ENCODE measurements at places on chromosomes 7 and 10. TPM values are rescaled to one million over a fixed set of nuclear protein-coding genes. Genes with fewer than 3 reads are reported as not detected.
A peak's percentile ranks its signal among the peaks of the same experiment; 100 is the strongest.

- peaks cover 9% of the 10 kb centered on the region for H3K4me1 ChIP-seq
- no peak overlapping the region for H3K4me3 ChIP-seq
- no peak overlapping the region for H3K27ac ChIP-seq
These were observed 26.3 kb upstream of the CCDC7 start for GRCh38 chr10:32419615-32420014.

- H3K36me3 ChIP-seq: no peaks in the 10 kb centered on the region
- no peak overlapping the region for H3K4me3 ChIP-seq
- H3K27ac ChIP-seq: no peak overlapping the region
These were observed 568 bp downstream of the MGAM2 start for GRCh38 chr7:142112086-142112485.

GRCh38 chr10:47257396-47258120 lies 42.4 kb upstream of the GDF10 start:
- H3K36me3 ChIP-seq: no peaks in the 10 kb centered on the region
- H3K4me1 ChIP-seq: peaks cover 7% of the 10 kb centered on the region
- H3K27me3 ChIP-seq: no peaks in the 10 kb centered on the region
- H3K4me3 ChIP-seq: no peak overlapping the region
- no peak for DNase-seq

DNA sequence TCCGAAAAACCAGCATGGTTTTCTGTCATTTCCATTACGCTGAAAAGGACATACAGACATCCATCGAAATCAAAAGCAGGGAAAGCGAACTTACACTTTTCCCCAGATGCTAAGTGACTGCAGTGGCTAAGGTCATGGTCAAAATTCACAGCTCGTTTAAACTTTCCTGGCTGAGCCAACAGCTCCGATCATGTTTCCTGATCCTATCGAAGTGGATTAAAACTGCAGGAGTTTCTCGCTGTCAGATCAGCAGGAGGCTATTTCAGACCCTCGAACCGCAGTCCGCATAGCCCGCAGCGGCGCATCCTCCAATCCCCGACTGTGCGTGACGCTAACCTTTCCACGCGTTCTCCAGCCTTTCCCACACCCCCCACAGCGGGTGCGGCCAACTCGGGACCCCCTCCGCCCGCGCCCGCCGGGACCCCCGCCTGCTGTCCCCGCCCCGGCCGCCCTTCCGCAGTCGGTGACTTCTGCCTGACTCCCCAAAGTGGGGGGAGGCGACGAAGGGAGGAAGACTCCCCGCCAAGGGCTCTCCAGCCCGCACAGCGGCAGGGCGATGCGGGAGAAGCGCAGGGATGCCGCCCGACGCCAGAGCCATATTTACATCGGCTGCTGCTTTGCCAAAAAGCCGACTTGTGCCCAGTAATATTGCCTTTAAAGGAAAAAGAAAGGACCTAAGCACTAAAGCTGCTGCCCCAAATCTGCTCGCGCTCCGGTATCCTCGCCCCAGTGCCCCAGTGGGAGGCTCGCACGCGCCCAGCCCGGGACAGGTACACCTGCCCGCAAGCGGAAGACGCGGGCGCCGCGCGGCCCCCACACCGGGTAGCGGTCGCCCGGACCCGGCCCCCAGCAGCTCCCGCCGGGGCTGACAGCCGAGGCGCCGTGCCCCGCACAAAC lies 1.2 kb downstream of the PIP4K2A start:
- H3K36me3 ChIP-seq: no peaks in the 10 kb centered on the region
- H3K4me1 ChIP-seq: peaks cover 27% of the 10 kb centered on the region
- H3K4me3 ChIP-seq: peak overlapping the region; percentile 97
- H3K27me3 ChIP-seq: no peaks in the 10 kb centered on the region
- peak; percentile 36 for DNase-seq

RBM20 gene
- 0.54 TPM for total RNA-seq

DNA sequence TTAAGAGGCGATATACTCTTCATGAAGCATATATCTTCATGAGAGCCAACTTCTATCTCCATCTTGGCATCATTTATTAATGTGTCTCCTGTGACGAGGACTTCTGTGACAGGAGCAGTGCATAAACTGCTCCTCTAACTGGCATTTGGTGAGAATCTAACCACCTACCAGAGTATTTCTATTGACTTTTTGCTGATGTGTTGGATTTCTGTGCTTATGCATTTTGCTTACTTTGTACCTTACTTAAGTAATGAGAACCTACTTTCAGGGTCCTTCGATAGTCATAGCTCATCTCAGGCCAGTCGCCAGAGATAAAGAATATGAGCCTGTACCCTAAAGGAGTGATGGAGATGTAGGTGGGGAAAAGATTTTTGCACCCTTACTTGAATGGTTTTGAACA lies 265.7 kb downstream of the SUGCT start:
- H3K27ac ChIP-seq: no peak overlapping the region
- H3K4me1 ChIP-seq: no peaks in the 10 kb centered on the region

GRCh38 chr10:72061491-72061890 lies 26.9 kb downstream of the SPOCK2 start:
- H3K36me3 ChIP-seq: no peaks in the 10 kb centered on the region
- no peaks in the 10 kb centered on the region for H3K4me1 ChIP-seq
- no peak for DNase-seq
- H3K4me3 ChIP-seq: no peak overlapping the region
- H3K27ac ChIP-seq: no peak overlapping the region
- no peaks in the 10 kb centered on the region for H3K27me3 ChIP-seq

GRCh38 chr7:48042636-48043035 lies 7.3 kb downstream of the C7orf57 start:
- no peaks in the 10 kb centered on the region for H3K36me3 ChIP-seq
- no peaks in the 10 kb centered on the region for H3K4me1 ChIP-seq
- H3K27ac ChIP-seq: no peak overlapping the region
- DNase-seq: no peak

GRCh38 chr10:80805343-80806020 lies 267.8 kb downstream of the SH2D4B start:
- no peaks in the 10 kb centered on the region for H3K4me1 ChIP-seq
- H3K27me3 ChIP-seq: no peaks in the 10 kb centered on the region
- DNase-seq: no peak

C10orf53 gene
- total RNA-seq: not detected

DNA sequence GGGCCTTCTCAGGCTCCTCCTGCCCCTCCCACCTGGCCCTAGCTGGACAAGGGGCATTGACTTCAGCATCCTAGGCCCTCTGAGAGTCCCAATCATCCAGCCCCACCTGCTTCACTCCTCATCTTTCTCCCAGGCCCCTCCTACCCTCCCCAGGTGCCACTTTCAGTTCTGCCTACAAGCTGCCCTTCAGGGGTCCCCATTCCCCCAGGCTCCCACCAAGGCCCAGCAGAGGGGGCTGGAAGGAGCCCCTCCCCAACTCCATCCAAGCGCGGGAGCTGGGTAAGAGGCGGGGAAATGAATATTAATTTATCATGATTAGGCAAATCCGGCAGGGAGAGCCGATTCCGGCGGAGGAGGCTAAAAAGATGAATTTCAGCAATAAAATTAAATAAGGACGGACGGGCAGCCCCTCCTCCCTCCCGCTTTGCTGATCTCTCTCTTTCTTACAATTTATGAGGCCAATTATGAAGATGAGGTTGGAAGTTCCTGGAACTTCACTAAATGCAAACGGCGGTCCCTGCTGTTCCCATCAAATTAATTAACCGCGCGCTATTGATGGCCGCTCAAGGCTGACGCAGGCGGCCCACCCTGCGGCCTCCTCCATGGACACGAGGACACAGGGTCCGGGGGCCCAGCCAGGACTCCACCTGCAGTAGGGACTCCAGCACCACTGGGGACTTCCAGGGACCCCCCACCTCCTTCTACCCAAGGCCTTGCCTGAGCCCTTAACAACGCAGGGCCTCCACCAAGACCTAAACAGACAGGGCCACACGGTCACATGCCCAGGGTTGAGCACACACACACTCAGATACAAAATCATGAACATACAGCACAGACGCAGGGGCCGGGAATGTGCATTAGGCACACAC lies 13.9 kb downstream of the POLL start:
- peaks cover 15% of the 10 kb centered on the region for H3K4me1 ChIP-seq
- no peak for DNase-seq
- no peak overlapping the region for H3K27ac ChIP-seq
- H3K27me3 ChIP-seq: peaks cover 5% of the 10 kb centered on the region

CNPY1 gene
- total RNA-seq: not detected

CUBN gene
- 31.0 TPM for total RNA-seq

DNA sequence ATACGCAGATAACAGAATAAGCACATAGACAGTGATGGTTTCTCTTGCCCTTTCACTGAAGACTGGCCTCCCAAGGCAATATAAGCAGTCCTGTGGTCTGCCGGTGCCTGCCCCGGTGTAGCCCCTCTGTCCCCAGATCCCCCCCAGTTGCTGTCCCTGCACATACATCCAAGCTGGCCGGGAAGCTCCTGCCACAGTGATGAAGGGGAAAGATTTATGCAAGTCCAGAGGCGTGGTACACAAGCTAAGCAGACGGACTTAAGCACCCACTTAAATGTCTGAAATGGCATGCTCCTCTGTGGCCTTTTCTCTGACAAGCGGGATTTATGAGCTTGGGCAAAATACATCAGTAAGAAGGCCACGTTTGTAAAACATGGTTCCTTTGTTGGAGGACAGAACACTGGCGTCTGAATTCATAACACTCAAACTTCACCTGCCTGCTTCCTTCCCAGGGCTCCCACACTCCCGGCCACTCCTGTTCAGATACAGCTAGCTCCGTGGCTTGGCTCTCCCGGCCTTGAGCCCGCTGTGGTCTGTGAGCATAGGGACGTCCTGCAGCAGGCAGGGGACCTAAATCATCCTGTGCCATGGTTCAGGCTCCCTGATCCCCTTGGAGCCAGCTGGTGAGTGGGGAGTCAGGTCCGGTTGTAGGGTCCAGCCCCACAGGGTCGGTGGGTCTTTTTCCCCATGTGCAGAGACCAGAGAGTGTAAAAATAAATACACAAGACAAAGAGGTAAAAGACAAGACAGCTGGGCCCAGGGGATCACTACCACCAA lies 61.7 kb upstream of the PPP2R2D start:
- H3K4me1 ChIP-seq: no peaks in the 10 kb centered on the region
- H3K36me3 ChIP-seq: no peaks in the 10 kb centered on the region
- no peak overlapping the region for H3K4me3 ChIP-seq

GRCh38 chr10:30748152-30748973 lies 118.8 kb upstream of the LYZL2 start:
- H3K4me1 ChIP-seq: no peaks in the 10 kb centered on the region
- H3K27ac ChIP-seq: no peak overlapping the region
- H3K36me3 ChIP-seq: no peaks in the 10 kb centered on the region
- no peak for DNase-seq
- no peaks in the 10 kb centered on the region for H3K27me3 ChIP-seq

GRCh38 chr7:13578294-13578693 lies 411.2 kb downstream of the ETV1 start:
- no peaks in the 10 kb centered on the region for H3K4me1 ChIP-seq
- DNase-seq: no peak
- H3K27me3 ChIP-seq: no peaks in the 10 kb centered on the region
- no peak overlapping the region for H3K27ac ChIP-seq

DNA sequence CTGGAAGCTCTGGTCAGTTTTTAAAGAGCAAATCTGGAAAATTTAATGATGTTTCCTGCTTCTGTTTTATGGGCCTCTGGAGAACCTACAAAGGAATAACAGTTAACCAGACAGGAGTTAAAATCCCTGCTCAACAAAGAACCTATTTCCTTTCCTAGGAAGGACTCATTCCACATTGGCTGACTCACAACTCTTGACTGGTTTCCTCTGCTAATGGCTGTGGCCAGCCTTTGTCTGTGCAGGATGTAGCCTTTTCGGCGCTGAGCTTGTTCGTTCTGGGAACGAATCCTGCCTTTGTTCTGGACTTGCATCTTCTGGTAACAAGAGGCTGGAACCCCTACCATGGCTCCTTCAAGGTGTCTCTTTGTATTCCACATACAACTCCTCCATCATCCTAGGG lies 112.8 kb upstream of the PDCD4 start:
- no peak for DNase-seq
- H3K4me3 ChIP-seq: no peak overlapping the region
- no peaks in the 10 kb centered on the region for H3K36me3 ChIP-seq
- peak overlapping the region; percentile 10 for H3K27ac ChIP-seq
